HFFc6 (cell line): ENCODE measurements at places on chromosomes 2 and 18. TPM values are rescaled to one million over a fixed set of nuclear protein-coding genes. Genes with fewer than 3 reads are reported as not detected.

The GLS gene
- 194 to 431 TPM (median 323 TPM) in 3 replicates for total RNA-seq

The TUBA3E gene
- total RNA-seq, result not detected in 3 replicates

The GEN1 gene
- 9.3 to 13.6 TPM (median 12.7 TPM) in 3 replicates for total RNA-seq

The PAX3 gene
- 12.6 to 17.1 TPM (median 14.0 TPM) in 3 replicates for total RNA-seq

The CNGA3 gene
- 0.14 and 0.60 TPM in 2 replicates for total RNA-seq

The BBS5 gene
- 5.8 to 7.3 TPM (median 6.0 TPM) in 3 replicates for total RNA-seq

The DNER gene
- 2.7 TPM in 1 of 2 replicates, not detected in the other for total RNA-seq

The ASPRV1 gene
- 0.15 TPM in 1 of 3 replicates, not detected in the others for total RNA-seq

The CELF4 gene
- total RNA-seq, result not detected in 3 replicates

The HNMT gene
- total RNA-seq, result 0.37 to 1.7 TPM (median 1.2 TPM) in 3 replicates

The CCDC74A gene
- 6.0 to 8.2 TPM (median 6.5 TPM) in 3 replicates for total RNA-seq

DNA sequence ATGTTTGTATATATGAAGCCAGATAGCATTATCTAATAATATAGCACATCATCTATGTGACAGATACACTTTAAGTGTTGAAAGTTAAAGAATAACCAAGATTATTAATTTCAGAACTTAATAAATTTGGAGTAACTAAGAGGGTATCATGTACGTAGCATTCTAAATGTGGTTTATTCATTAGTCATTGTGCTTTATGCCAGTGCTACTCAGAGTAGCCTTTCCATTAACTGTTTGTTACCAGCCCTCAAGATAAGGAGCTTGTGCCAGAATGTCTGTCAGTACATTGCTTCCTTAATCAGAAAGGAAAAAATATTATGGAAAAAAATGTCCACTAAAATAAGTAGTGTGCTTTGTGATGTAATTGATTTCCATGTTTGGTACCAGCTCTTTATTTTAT lies 94.9 kb upstream of the TWSG1 start:
- DNase-seq, result no peak

GRCh38 chr2:20145497-20146193 lies 79.3 kb downstream of the SDC1 start:
- no peak for DNase-seq

- DNase-seq, result no peak
These were observed 99.1 kb upstream of the CD226 start for GRCh38 chr18:70046796-70047195.

GRCh38 chr2:235649418-235649817 lies 155.6 kb downstream of the AGAP1 start:
- DNase-seq, result no peak

GRCh38 chr2:182444806-182445205 lies 18.0 kb upstream of the PDE1A start:
- peak; percentile 6 for DNase-seq

DNA sequence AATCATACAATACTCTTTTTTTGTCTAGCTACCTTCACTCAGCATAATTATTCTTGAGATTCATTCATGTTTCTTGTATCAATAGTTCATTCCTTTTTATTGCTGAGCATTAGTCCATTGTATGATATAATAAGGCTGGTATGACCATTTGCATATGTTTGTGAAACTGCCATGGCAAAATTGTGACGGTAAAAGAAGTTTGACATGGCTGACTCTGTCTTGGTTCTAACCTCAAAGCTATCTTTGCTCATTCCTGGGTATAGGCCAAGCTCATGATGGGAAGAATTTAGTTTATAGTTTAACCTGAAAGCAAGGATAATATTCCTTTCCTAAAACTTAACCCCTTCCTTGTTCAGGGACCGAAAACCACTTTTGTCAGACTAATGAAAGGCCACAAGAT lies 46.4 kb downstream of the COMMD1 start:
- no peak for DNase-seq

DNA sequence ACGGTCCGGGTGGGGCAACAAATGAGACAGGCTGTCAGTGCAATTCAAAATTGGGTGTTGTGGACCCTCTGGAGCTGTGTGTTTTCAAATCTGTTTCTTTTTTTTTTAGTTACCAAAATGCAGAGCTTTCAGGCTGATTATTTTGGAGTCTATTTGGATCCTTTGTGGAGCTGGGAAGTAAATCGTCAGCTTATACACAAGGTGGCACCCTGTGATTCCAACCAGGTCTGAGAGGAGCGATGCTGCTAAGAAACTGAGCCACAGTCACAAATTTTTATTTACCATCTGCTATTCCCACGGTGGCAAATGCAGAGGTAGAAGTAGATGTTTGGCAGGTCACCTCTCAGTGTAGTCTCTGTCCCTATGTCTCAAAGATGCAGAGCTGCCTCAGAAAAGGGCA lies 3.8 kb upstream of the EPC2 start:
- peak; percentile 40 for DNase-seq

- no peak for DNase-seq
These were observed 214.2 kb downstream of the SOCS6 start for GRCh38 chr18:70503060-70503459.

DNA sequence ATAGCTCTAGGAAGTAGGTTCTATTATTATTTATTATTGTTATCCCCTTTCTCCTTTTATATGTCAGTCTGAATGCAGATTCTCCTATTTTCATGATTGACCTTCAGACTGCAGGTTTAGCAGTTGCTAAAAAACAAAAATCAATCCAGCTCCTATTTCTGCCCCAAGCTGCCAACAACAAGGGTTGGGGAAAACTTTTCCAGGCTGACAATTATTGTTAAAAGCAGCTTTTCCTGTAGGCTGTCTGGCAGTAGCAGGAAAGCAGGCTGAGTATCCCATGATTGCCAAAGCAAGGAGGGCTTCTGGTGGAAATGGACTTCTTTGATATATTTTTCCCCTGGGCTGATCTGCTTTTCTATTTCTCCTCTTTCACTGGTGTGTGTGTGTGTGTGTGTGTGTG lies 78.0 kb upstream of the CTLA4 start:
- DNase-seq, result no peak

- no peak for DNase-seq
These were observed 372.4 kb upstream of the ATP5MC3 start for GRCh38 chr2:175553910-175554309.

- no peak for DNase-seq
These were observed 14.4 kb upstream of the HES6 start for GRCh38 chr2:238254095-238254723.

GRCh38 chr2:42925742-42926433 lies 133.5 kb upstream of the HAAO start:
- no peak for DNase-seq

GRCh38 chr2:110680709-110681108 lies 2.8 kb upstream of the BUB1 start:
- no peak for DNase-seq

DNA sequence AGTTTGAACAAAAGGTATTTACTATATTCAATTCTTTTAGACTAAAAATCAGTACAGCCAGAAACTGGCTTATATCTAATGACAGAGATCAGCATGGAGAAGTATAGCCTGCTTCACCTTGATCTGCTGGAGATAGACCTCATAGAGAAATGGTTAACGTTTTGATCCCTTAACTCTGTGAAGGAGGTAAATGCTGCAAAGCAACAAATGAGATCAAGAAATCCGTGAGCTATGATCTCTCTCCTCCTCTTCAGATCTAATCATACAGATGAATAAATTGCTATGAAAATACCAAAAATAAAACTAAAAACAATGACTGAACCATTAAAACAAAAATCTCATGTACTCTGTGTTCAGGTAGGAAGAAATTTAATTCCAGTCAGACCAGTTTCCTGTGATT lies 42.8 kb downstream of the KLHL14 start:
- no peak for DNase-seq

- peak; percentile 65 for DNase-seq
These were observed 7.3 kb upstream of the PRLH start for GRCh38 chr2:237558961-237559641.

DNA sequence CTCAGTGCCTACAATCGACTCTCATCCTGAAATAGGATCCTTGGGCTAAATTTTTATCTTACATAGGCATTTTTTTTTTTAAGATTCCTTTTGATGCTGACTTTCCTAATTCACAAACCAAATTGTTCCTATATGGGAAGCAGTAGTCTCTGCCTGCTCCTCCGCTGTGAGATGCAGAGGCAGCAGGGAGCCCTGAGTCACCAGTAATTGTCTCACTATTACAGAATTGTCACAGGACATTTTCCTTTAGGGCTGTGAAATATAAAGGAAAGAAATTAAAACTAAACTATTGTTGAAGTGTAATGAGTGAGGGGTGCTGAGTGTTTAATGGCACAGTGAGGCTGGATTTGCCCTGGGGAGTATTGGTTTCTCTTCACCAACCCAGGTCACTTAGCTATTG lies 63.8 kb downstream of the MYO3B start:
- no peak for DNase-seq

DNA sequence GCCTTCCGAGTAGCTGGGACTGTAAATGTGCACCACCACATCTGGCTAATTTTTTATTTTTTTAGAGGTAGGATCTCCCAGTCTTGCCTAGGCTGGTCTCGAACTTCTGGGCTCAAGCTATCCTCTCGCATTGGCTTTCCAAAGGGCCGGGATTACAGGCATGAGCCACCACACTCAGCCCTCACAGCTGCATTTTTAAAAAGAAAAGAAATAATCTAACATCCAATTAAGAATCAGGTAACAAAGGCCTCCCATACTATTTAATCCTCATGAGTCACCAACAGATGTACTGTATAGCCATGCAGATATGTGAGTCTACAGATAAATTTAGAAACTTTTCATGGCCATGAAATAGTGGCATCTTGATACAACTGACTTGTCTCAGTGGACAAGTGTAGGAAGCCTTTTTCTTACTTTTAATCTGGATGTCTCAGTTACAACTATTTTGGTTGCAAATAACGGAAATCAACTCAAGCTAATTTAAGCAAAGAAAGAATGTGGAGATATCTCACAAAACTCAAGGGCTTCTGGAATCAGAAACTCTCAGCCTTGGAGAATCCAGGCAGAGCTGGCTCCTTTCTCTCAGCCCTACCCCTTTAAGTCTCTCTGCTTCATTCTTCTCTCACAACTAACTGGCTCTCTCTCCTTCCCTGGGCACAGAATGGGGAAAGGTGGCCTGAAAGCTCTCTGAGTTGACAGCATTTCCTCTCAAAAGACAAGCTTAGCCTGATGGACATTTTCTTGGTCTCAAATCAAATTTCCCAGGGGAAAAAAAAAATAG lies 12.8 kb upstream of the PPM1B start:
- DNase-seq, result peak; percentile 11

- DNase-seq, result no peak
These were observed 19.0 kb downstream of the PASK start for GRCh38 chr2:241130316-241130715.

DNA sequence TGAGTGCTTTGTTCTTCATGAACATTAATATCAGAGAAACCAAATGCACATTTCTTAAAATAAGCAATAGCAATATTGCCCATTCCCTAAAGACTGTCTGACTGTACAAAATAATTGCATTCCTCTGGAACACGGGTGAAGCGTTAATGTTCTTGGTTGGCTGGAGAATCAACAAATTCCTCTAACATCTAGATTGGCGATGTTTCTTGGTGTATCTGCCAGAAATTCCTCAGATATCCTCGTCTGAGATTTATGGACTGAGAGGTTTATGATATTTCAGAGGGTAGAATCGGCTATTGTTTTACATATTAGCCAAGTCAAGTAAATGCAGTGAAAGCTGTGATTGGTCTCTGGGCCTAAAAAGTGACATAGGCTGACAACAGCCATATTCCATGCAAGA lies 27.1 kb upstream of the SPTBN1 start:
- DNase-seq, result no peak

DNA sequence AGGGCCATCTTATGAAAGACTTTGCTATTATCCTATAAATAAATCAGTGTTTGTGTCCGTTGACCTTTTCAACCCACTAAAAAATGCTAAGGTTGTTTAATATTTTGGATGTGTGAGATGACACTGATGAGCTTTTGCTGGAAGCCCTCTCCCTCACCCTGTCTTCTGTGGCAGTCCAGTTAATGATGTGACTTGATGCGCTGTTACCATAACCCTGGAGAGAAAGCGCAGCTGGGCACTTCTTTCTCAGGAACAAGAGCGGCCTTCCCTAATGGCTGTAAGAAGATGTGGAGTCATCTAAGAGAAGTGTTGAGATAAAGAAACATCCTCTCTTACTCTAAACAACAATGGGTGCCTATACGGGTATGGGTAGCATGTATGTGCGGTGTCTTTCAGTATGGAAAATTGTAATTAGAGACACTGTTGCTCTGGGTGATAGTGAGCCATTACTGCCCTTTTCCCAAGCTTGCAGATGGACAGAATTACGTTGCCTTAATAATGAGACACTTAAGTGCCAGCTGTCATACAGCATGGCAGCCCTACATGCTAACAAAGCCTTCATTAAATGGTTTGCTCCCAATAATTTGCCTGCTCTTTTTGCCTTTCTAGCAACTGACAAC lies 165.6 kb upstream of the NABP1 start:
- DNase-seq, result no peak

- DNase-seq, result no peak
These were observed 77.9 kb downstream of the OSBPL1A start for GRCh38 chr18:24319757-24320156.

- peak; percentile 100 for DNase-seq
These were observed 92.7 kb upstream of the KLF7 start for GRCh38 chr2:207258263-207258991.

DNA sequence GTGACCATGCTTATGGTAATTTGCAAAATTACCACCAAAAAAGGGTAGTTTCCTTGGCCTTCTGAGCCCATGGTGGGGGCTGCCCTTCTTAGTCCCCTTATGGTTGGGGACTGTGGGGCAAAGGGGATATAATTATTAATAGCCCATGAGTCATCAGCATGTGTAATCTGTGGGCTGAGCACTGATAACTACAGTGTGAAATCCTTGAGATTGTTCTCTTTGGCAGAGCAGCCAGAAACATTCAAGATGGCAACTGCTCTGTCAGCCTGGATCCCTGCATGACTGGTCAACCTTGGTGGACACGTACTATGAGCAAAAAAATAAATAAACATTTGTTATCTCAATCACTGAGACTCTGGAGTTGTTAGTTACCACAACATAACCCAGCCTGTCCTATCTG lies 61.3 kb downstream of the MGAT4A start:
- no peak for DNase-seq

DNA sequence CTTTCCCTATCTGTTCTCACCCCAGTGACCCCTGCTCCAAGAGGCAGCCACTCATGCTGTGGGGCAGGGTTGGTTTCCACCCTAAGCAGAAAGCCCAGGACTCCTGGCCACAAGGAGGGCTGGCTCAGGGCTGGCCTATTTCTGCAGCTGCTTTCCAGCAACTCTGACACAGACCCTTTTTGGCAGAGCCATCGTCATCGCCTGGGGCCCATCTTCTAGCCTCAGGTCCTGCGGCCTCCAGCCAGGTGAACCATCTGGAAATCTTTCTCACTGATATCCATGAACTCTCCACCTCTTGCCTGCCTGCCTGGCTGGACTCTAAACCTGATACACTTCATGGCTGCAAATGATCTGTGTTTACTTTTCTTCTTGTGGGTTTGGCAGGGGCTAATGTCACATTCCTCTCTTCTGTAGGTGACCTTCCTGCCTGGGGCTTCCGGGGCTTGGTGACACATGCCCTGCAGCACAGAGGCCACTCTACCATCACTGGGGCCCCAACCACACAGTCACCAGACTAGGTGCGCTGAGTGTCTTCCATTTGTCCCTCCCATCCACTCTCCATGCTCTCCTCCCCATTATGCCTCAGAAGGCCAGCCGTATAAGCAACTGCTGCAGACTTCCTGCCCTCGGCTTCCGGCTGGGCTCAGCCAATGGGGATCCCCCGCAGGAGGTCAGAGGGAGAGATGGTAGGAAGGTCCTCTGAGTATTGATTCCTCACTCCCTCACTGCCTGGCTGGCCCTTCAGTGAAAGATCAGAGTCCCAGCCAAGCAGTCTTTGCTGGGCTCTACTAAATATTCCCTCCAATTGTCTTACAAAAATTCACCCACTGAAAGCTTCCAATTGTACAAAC lies 9.7 kb upstream of the COPS8 start:
- DNase-seq, result no peak
